Right lobe of liver (tissue), 6 donors: ENCODE measurements at places on chromosomes 11 and 22.

GRCh38 chr11:47915783-47916182 is 64.6 kb upstream of the PTPRJ start:
- DNase-seq: no peak

GRCh38 chr22:41383085-41383484 is 1.3 kb downstream of the TEF start:
- no peak for DNase-seq

GRCh38 chr11:119338965-119339588 is 1.6 kb downstream of the C1QTNF5 start:
- peak; percentile 46 for DNase-seq

DNA sequence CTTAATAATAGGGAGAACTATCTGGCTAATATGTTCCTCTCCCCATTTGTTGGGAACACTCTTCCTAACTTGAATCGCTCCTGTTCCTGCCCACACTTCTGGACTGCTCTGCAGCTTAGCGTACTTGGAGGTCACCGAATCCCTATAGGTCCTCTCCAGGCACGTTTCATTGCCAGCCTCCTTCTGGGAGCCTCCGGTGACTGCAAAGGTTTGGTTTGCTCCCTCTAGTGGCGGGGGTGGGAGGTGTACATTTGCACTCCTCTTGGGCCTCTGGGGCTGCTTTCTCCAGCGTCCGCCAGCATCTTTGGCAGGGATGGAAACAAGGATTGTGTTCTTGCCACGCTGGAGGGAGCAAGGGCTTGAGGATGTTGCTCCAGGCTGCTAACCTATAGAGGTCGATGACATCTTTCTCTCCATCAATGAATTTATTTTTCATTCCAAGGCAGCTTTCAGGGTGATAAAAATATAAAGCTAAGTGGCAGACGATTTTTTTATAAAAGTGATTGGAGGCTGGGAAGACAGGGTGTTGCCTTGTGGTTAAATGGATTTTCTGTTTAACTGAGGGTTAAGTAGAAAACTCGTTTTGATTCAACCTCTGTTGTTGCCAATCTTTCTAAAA is 48.7 kb downstream of the TSPAN18 start:
- peak; percentile 59 for DNase-seq
